NCI-H2171 (cell line): ENCODE measurements at places on chromosomes 1 and 21.

DNA sequence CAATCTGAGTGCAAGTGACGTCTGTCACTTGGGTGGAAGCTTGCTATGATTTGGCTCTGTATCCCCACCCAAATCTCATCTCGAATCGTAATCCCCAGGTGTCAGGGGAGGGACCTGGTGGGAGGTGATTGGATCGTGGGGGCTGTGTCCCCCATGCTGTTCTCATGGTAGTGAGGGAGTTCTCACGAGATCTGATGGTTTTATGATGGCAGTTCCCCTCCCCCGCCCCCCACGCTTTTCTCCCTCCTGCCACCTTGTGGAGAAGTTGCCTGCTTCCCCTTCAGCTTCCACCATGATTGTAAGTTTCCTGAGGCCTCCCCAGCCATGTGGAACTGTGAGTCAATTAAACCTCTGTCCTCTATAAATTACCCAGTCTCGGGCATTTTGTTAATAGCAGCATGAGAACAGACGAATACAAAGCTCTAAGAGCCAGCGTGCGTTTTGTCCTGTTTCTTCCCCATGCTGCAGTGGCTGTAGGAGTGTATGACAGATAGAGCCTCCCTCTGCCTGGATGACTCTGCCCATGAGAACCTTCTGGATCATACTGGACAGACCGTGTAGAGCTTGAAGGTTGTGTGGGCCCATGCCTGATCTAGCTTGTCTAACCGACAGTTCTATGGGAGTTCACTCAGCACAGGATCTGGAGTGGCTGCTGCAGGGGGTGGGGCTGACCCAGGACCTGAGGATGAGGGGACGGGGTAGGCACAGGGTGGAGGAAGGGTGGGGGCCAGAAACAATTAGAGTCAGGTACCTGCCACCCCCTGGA is 139.7 kb upstream of the ERRFI1 start:
- DNase-seq = no peak

DNA sequence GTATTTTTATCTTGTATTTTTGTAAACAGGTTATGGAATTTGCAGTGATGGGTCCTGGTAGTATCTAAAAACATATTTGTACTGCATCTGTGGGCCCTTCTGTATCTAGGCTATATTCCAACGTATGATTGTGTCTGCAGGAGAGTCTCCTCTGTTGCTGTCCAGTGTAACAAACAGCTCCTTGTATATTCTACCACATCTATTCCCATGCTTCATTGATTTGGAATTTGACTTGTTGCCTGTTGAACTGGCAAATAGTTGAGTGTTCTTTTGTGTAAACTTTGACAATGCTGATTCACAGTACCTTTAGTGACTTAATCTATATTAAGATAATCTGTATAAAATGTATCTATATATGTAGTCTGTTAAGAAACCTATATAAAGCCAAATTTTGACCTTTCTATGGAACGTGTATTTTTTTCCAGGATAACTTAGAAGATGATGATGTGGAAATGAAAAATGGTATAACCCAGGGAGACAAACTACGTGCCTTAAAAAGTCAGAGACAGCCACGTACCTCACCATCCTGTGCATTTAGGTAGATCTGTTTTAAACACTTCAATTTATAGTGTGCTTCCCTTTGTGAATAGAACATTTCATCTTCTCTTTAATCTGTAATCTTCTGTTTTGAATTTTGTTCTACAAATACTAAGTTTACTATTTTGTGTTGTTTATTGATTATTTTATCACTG is 43.4 kb upstream of the GPR88 start:
- no peak for DNase-seq

GRCh38 chr21:46180778-46181391 is 3.4 kb downstream of the SPATC1L start:
- DNase-seq = no peak

GRCh38 chr1:41383094-41383852 is 22.0 kb downstream of the FOXO6 start:
- DNase-seq = no peak

DNA sequence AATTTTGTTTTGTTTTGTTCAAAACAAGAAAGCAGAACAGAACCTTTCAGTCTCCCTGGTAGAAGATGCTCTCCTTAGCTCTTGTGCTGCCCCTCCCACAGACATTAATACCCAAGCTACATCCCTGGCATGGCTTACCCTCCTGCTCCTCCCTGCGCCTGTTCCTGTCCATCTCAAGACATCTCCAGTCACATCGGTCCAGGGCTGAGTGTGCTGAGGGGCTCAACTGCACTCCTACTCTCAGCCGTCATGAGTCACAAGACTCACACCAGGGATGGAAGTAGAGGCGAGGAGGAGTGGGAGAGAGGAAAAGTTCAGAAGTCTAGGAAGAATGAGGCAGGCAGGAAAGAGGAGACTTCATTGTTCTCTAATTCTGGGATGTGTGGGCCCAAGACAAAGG is 9.2 kb upstream of the TACSTD2 start:
- DNase-seq = no peak

DNA sequence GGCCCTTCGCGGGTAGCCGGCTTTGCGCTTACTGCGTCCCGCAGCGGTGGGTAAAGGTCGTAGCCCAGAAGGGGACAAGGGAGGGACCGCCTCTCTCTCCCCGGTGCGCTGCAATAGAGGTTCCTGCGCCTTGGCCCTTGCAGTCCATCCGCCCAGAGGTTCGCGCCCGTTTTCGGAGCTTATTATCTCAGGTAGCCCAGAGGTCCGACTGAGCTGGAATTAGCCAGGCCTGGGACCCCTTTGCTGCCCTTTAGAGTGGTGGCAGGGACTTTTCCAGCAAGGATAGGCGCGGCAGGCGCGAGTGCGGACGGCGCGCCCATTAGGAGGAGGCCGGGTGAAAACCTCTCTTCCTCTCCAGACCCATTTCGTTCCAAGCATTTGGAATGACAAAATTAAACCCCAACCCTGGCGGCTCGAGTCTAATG is 5.0 kb downstream of the LHX4 start:
- no peak for DNase-seq

DNA sequence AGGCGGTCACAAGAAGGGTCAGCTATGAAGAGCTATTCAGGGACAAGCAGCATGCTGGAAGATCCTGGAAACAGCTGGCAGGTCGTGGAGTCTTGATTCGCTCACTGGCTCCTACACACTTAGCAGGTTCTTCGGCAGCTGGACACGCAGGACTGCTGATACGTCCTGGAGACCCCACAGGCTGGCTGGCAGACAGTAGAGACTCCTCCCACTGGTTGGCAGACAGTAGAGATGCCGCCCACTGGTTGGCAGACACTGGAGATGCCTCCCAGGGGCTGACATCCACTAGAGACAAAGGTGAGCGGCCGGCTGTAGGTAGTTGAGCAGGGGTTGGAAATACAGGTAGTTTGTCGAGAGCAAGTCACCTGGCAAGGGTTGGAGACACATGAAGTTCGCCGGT is 466 bp downstream of the KRTAP11-1 start:
- DNase-seq = no peak

- DNase-seq = no peak
Observed at GRCh38 chr1:33098371-33098770, 17.4 kb downstream of the AZIN2 start.

- no peak for DNase-seq
Observed at GRCh38 chr1:21313203-21313885, 23.1 kb upstream of the ECE1 start.

- no peak for DNase-seq
Observed at GRCh38 chr1:155011004-155011416, 8.4 kb downstream of the ZBTB7B start.

DNA sequence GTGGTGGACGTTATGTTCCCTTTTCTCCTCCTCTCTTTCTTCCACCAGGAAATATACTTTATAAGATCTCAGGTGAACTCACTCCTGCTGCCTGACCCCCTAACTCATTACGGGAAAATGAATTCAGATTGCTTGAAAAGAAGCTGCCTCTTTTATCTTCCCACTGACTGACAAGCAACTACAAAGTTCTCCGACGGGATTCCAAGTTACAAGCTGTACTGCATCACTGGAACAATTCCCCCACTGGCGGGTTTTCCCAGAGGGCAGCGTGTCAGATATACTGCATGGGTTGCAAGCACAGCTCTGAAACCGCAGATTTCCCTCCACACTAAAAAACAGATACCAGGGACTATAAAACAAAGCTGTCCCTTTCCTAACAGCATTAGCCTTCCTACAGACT is 390.6 kb downstream of the KCTD3 start:
- no peak for DNase-seq

DNA sequence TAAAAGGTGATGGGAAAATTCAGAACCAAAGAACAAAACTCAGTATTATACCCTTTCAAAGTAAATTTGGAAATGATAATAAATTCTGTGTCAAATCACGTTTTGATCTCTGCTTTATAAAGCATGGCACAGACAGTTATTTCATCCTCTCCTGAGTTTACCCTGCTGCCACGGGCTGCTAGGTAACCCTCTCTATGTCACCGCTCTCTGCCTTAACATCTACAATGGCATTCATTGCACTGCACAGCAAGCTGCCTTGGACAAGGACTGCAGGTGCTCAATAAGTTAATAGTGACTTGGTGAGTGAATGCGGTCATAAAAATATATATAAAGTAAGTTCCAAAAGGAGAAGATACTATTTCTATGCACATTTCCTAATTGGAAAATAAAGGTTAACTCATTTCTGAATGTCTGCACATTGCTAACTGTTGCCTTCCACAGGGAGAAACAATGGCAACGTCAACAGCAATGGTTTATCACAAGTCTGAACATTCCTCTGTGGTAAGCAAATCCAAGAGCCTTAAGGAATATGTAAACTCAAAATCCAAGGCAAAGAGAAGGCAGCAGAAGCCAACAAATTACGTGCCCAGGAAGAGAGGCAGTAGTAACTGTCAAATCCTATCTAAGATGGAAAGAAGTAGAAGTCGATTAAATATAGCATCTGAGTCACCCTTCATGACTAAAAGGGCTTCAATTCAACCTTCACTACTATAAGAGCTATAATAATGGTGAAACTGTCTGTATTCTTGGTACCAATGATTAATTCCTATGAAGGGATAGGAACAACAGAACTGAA is 19.4 kb downstream of the FYB2 start:
- no peak for DNase-seq

GRCh38 chr1:178688244-178688643 is 36.8 kb upstream of the RALGPS2 start:
- DNase-seq = no peak

- no peak for DNase-seq
Observed at GRCh38 chr1:111895017-111895416, 94.5 kb downstream of the KCND3 start.

GRCh38 chr1:117570988-117571409 is 34.8 kb upstream of the TENT5C start:
- DNase-seq = no peak

DNA sequence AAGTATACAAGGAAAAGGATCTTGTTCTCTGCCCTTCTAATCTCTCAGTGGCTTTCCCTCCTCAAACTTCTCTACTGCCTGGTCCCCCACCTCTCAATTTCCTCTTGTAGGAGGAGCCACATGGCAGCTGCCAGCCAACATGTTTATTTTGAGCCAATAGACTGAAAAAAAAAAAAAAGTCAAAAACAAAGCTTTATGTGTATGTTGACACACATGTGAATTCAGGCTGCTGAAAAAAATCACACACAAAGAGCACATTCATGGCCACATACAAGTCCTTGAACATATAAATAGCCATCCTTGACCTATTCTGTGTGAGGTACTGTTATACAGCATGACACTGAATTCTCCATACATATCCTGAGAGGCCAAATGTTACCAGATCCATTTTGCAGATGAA is 3.7 kb downstream of the PTPN14 start:
- DNase-seq = no peak

DNA sequence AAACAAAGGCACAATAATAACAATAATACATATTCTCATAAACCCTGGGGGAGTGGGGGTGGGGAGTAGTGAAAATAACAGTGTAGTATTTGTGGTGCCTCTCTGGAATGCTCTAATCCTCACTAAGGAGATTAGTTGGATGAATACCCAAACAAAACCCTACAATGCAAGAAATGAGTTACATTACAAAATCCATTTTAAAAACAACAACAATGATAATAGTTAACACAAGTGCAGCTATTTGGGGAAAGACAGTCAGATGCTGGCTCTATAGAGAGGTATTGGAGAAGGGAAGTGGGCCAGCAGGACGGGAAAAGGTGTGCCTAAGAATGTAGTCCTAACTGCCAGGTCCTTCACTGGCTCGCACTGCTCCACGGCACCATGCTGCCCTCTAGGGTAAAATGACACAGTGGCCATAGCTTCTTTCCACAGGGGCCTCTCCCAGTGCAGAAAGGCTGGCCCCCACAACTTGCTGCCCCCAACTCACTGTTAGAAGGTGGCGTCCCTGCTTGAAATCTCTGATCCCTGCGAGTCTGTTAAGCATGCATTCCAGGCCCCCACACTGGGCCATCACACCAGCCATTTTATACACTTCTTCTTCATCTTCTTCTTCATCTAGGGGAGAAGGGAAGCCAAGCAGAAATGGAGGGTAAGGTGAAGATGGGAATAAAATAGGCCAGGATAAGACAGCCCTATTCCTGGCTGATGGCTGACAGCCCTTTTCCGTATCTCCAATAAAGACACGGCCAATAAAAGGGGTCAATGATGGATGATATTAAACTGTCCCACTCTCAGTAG is 113.8 kb downstream of the UBR4 start:
- DNase-seq = no peak

- DNase-seq = no peak
Observed at GRCh38 chr1:190759807-190760206, 282.1 kb upstream of the BRINP3 start.

DNA sequence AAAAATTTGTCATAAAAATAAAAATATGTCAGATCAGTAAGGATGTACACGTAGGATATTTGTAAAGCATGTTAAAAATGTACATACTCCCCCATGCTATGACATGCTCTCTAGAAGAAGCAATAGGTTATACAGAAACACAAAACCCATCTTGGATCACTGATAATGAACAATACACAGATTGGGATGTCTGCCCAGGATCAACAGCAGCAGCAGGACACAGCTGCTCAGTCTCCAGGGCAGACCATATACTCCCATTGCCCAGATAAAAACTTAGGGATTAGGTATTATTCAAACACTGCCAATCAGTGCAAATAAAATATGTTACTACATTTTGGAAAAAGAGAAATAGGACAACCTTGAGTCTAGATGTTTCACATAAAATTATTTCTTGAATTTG is 39.0 kb downstream of the DAB1 start:
- DNase-seq = no peak

DNA sequence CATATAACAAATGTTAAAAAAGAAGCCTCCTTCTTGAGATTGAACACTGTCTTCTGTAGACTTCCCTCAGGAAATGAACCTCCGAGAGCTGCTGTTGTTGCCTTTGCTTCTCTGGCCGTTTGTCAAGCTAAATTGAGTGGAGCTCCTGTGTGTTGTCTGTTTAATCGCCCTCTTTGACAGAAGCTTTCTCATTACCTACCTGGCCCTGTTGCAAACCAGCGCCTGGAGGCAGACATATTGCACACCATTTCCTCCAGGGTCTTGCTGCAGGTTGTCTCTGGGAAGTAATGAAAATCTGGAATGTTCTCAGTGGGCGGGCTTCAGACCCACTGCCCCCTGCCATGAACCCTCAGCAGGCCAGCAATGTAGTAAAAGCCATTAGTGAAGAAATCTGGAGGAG is 83.3 kb downstream of the GABPA start:
- DNase-seq = no peak

GRCh38 chr1:76109404-76109803 is 34.9 kb downstream of the ST6GALNAC3 start:
- DNase-seq = no peak

- DNase-seq = no peak
Observed at GRCh38 chr1:44591381-44591780, 82.9 kb downstream of the TMEM53 start.
